GF-D8 (cell line): ENCODE measurements at places on chromosomes 11 and 22.

- DNase-seq: no peak
Observed at GRCh38 chr11:20669820-20670684, 666 bp downstream of the NELL1 start.

DNA sequence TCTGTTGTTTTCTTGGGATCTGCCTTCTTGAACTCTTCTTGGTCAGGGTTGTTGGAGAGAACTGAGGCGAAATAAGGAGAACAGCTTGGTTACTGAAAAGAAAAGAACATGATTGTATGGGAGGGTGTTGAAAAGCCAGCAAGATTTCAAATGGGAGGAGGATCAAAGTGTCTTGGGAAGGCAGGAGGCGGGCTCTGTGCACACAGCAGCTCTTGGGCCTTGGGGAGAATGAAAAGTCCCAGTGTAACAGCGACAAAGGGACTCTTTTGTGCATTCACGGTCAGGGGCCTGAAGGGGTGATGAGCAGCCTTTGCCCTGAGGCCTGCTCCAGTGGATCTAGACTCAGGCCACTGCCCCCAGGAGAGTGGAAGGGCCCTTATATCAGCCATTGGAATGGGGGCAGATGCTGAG lies 135.4 kb downstream of the ADAMTS15 start:
- no peak for DNase-seq

DNA sequence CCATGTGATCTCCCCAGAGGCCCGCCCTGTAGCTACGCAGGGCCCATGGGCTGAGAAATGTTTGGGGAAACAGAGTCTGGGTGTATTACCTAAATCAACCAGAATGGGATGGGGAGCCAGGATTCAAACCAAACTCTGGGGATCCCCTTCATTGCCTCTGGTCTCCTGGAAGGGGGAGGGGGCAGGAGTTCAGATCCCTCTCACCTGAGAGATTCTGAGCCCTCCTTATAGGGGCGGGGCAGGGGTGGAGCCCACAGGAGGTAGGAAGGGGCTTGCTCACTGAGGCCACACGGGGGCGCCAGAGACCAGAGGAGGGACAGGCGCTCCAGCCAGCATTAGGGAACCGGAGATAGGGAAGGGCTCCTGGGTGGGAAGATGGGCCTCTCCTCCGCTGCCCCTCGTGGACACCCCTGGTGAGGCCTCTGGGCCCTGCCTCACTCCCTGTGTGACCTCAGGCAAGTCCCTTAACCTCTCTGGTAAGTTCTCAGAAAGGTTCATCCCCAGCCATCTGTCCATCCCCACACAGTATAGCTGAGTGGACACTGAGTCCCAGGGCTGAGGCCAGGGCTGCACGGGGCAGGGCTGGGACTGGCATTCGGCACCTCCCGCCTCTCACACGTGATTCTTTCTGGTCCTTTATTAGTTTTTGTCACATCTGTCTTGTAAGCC lies 2.7 kb upstream of the CDC42BPG start:
- DNase-seq: peak; percentile 57

DNA sequence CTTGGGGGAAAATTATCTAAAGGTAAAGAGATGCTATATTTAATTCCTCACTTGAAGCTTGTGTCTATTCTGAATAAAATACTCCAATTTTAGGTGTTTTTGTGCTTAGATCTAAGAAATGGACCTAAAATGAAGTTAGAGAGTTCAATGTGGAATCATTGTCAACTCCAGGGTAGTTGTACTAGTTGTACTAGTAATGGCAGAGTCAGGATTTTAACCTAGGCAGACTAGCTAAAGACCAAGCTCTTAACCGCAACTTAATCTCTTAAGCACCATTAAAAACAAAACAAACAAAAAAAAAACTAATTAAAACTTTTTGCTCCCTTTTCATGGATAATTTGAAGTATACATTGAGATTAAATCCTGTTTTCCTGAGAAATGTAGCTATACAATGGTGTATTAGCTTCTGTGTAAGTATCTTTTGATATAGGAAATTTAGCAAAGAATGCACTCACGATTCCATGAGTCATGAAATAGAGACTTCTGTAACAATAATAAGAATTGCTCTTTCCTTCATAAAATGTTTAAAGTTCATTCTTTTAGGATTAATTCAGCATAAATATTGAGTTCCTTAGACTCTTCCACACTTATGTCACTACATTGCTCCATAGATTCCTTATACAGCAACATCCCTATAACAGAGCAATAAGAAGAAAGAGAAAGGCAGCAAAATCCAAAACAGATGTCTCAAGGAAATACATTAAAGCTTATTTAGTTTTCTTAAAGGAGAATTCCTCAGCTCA lies 26.5 kb upstream of the SOX6 start:
- DNase-seq: no peak
